Activated naive CD8-positive, alpha-beta T cell treated with anti-CD3 and anti-CD28 coated beads for 36 hours (primary cell): ENCODE measurements at places on chromosomes 5 and 9. TPM values are rescaled to one million over a fixed set of nuclear protein-coding genes. Genes with fewer than 3 reads are reported as not detected.

DNA sequence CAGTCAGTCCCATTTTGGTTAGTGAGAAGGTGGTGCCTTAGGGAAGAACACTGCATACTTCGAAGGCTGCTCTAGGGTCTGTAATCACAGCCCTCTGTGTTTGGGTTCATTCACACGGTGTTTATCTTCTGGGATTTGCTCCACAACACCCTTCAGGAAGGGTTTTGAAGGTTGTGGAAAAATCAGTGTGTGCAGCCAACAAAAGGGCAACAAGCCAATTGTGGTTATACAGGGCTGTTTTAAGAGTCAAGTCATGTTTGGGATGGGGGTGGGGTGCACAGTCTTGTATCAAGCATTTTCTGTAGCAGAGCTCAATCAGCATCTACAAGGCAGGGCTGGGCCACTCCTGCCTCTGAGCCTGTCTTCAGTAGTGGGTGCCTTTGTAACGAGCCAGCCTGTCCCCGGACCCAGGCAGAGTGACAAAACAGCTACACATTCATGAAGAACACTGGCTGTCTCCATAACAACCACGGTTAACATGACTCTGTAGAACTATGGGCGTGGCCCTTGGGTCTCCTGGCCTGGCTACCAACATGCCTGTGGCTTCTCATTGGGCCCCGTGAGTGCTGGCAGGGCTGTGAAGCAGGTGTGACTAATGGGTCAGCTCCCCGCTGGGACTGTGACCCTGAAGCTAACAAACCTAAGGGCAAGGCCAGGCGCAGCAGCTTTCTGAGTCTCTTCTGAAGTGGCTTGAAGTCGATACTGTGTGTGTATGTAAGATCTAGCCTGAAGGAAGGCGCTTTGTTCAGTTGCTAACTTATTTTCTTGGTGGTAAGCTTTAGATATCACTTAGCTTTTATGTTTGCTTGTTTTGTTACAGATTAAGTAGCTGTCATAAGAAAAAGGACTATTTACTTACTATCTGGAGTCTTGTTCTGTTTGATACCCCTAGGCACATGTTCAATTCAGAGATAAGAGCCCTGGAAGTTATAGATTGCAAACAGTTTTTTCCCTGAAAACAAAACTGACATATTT lies 27.9 kb upstream of the GOLM1 start:
- H3K27ac ChIP-seq = no peak overlapping the region
- no peak overlapping the region for H3K4me3 ChIP-seq
- H3K27me3 ChIP-seq = no peaks in the 10 kb centered on the region
- no peaks in the 10 kb centered on the region for H3K4me1 ChIP-seq
- no peaks in the 10 kb centered on the region for H3K36me3 ChIP-seq

The MEIKIN gene
- not detected for total RNA-seq

GRCh38 chr5:10756549-10756948 lies 4.5 kb downstream of the DAP start:
- H3K27me3 ChIP-seq = no peaks in the 10 kb centered on the region
- no peak for DNase-seq
- H3K4me3 ChIP-seq = no peak overlapping the region
- peaks cover 38% of the 10 kb centered on the region for H3K36me3 ChIP-seq

The SPINK13 gene
- not detected for total RNA-seq
